ENCODE measurements at places on chromosomes 16 and 17. TPM values are rescaled to one million over a fixed set of nuclear protein-coding genes. Genes with fewer than 3 reads are reported as not detected.

DNA sequence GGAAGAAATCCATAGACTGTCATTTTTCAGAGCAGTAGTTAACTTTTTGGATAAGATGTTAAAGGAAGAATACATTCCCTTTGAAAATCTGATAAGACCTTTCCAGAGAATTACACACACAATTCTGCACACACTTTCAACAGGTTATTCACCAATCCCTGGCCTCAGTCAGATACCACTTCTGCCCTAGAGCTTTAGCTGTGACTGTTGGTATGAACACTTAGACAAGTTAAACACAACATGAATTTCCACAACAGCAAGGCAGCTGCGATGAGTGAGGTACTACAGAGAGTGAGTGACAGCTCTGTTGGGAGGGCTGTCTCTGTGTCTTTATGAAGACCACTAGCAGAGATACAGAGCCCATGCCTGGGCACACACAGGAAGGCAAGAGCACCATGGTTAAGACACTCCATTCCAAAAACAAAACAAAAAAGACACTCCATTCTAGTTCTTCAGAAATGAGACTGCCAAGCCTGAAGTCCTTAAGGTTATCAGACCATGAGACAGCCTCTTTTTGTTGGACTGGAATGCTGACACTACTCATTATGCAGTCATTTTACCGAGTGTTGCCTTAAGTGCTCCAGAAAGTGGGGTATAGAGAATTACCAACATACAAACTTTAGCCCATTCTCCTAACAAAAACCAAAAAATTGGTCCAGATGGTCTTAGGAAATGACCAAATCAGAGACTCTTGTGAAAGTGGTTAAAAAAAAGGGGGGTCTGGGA lies 42.4 kb downstream of the TOM1L2 start:
- peaks cover 77% of the 10 kb centered on the region for H3K4me1 ChIP-seq
- no peaks in the 10 kb centered on the region for H3K36me3 ChIP-seq
- no peak overlapping the region for H3K4me3 ChIP-seq
- H3K27me3 ChIP-seq: no peaks in the 10 kb centered on the region
- no peak overlapping the region for H3K27ac ChIP-seq
- DNase-seq: no peak

- no peaks in the 10 kb centered on the region for H3K36me3 ChIP-seq
- no peak overlapping the region for H3K27ac ChIP-seq
- no peak overlapping the region for H3K4me3 ChIP-seq
- H3K27me3 ChIP-seq: peaks cover 9% of the 10 kb centered on the region
- H3K4me1 ChIP-seq: peaks cover 13% of the 10 kb centered on the region
Measured at GRCh38 chr16:89253548-89254287, 36.2 kb downstream of the ZNF778 start.

- no peak for DNase-seq
- H3K4me3 ChIP-seq: peak overlapping the region; percentile 96
- no peaks in the 10 kb centered on the region for H3K27me3 ChIP-seq
- peaks cover 30% of the 10 kb centered on the region for H3K36me3 ChIP-seq
Measured at GRCh38 chr17:80992077-80992947, 671 bp downstream of the CHMP6 start.

ESRP2 gene
- polyA plus RNA-seq: 31.2 TPM
